ENCODE measurements at places on chromosomes 11 and 22.

GRCh38 chr11:27997344-27997743, 110.6 kb downstream of the KIF18A start:
- no peak for DNase-seq

DNA sequence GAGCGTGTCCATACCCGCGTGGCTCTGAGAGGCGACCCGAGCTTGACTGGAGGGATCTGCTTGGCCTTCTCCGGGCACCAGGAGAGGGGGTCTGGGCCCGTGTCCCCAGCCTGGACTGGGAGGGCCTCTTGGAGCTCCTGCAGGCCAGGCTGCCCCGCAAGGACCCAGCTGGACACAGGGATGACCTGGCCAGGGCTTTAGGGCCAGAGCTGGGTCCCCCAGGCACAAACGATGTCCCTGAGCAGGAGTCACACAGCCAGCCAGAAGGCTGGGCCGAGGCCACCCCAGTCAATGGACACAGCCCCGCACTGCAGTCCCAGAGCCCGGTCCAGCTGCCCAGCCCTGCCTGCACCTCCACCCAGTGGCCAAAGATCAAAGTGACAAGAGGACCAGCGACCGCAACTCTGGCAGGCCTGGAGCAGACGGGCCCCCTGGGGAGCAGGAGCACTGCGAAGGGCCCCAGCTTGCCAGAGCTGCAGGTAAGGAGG, 38.2 kb downstream of the TRIOBP start:
- no peak for DNase-seq

GRCh38 chr11:9947231-9947864, 283.5 kb downstream of the SWAP70 start:
- no peak for DNase-seq

GRCh38 chr22:37601540-37602442, 6.8 kb upstream of the GGA1 start:
- no peak for DNase-seq

- no peak for DNase-seq
Measured at GRCh38 chr11:10275714-10276113, 18.3 kb downstream of the SBF2 start.

- no peak for DNase-seq
Measured at GRCh38 chr11:44529895-44530412, 35.5 kb upstream of the CD82 start.

Measured in stimulated activated CD8-positive, alpha-beta memory T cell treated with anti-CD3 and anti-CD28 coated beads, Interleukin-7, amount 100 ng/mL, for 1 hour (primary cell).